ENCODE measurements at places on chromosomes 7 and 10. TPM values are rescaled to one million over a fixed set of nuclear protein-coding genes. Genes with fewer than 3 reads are reported as not detected.
A peak's percentile ranks its signal among the peaks of the same experiment; 100 is the strongest.

GRCh38 chr7:46208635-46209525 is 287.8 kb upstream of the IGFBP3 start:
- peak; percentile 46 for DNase-seq

DNA sequence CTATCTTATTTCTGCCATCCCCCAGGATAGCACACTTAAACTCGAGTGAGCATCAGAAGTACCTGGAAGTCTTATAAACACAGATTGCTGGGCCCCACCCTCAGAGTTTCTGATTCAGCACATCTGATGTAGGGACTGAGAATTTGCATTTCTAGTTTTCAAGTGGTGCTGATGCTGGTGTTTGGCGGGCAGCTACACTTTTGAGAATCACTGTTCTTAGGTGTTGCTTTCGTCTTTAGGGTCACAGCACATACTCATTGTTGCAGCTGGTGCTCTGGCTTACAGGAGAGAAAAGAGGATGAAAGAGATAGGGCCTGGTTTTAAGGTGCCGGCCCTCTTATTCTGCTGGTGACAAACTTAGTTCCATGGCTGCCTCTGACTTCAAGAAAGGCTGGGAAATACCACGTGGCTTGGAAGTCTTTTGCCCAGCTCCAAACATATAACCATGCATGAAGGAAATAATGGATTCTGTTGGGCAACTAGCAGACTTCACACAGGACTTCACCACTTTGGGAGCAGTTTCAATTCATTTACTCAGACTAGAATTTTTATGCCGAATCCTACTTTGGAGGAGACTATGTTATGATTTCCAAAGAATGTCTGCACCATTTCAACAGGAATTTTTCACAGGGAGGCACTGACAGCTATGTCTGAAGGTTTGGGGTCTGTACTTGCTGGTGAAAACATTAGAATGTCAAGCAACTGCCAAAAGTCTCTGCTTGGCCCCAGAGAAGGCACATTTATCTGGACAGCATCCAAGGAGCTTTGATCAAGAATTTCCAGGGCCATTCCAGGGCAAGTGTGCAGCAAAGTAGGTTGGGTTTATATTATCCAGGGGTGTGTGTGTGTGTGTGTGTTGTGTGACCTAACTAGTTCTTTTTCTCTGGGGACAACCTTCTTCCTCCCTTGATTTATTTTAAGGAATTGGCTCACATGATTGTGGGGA is 6.9 kb upstream of the MINDY4 start:
- DNase-seq, result no peak

DNA sequence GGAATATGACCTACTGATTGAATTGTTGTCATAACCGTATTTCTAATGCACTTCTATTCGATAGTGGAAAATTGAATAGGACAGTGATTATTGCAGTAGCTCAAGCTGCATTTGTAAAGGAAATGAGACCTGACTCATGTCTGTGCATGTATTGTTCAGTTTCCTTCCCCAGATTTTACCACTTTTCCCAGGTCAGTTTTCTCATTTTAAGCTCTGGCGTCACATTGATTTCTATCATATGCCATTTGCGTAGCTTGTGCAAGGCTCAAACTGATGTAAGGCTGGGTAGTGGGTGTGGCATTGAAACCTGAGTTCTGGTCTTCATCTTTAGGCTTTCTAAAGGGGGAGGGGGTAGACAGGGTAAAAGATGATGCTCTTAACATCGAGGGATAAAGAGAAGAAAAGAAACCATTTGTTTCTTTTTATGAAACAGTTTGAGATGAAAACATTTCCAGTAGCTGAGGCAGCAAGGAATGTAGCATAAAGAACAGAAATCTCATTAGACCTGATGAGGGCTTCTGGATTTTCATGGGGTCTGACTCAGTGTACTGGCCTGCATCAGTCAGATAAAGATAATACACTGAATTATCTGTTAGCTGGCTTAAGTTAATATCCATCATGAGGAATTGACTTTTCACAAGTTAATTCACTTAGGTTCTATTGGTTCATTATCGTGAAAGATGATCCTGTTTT is 182.3 kb upstream of the CDCA7L start:
- no peak for DNase-seq

GRCh38 chr10:102133373-102134195 is 744 bp downstream of the PPRC1 start:
- DNase-seq, result peak; percentile 79

DNA sequence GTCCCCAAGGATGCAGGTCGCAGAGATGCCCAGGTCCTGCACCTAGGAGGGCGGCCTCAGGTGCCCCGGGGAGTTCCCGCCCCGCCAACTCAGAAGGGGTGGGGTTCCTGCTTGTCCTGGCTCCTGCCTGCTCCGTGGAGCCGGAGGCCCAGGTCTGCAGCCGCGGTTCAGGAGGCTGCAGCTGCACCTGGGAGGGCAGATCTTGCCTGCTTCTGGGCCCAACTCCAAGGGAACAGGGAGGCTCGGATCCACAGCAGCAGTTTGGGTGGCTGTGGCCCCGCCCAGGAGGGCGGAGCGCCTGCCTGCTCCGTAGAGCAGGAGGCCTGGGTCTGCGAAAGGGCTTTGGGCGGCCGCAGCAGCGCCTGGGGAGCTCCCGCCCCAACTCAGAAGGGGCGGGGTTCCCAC is 108.2 kb upstream of the EGR2 start:
- no peak for DNase-seq

DNA sequence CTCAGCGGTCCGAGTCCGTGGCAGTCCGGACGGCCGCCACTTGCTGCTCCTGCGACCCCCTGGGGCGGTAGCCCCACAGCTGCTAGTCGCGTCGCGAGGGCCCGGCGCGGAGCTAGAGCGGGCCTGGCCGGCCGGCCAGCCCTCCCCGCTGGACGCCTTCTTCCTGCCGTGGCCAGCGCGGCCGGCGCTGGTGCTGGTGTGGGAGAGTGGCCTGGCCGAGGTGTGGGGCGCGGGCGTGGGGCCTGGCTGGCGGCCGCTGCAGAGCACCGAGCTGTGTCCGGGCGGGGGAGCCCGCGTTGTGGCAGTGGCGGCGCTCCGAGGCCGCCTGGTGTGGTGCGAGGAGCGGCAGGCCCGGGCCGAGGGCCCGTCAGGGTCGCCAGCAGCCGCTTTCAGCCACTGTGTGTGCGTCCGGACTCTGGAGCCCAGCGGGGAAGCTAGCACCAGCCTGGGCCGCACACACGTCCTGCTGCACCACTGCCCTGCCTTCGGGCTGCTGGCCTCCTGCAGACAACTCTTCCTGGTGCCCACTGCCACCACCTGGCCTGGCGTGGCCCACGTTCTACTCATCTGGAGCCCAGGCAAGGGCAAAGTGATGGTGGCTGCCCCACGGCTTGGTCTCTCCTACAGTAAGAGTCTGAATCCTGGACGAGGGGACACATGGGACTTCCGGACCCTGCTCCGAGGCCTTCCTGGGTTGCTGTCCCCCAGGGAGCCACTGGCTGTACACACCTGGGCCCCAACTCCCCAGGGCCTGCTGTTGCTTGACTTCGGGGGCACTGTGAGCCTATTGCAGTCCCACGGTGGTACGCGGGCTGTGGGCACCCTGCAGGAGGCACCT is 631 bp downstream of the HPS6 start:
- peak; percentile 29 for DNase-seq

Gene CTAGE15
- total RNA-seq, result not detected

Gene POU6F2
- total RNA-seq, result 1.4 TPM

Data from Daoy (cell line).